CD8-positive, alpha-beta T cell (primary cell): ENCODE measurements at places on chromosomes 2 and 18.

DNA sequence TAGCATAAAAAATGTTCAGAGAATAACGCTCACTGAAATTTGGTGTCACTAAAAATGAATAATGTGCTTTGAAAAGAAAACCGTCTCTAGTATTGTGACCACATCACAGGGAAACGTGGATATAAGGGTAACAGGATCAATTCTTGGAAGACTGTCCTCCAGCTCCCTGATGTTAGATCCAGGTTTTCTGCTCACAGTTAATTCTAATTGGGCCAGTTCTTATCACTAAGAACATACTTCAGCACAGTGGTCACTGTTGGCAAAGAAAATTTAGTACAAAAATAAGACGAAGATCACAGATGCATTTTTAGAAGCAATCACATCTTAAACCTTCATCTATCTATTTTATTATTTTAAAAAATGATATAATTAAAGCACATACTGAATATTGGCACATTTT lies 57.0 kb upstream of the CD226 start:
- no peak for DNase-seq

DNA sequence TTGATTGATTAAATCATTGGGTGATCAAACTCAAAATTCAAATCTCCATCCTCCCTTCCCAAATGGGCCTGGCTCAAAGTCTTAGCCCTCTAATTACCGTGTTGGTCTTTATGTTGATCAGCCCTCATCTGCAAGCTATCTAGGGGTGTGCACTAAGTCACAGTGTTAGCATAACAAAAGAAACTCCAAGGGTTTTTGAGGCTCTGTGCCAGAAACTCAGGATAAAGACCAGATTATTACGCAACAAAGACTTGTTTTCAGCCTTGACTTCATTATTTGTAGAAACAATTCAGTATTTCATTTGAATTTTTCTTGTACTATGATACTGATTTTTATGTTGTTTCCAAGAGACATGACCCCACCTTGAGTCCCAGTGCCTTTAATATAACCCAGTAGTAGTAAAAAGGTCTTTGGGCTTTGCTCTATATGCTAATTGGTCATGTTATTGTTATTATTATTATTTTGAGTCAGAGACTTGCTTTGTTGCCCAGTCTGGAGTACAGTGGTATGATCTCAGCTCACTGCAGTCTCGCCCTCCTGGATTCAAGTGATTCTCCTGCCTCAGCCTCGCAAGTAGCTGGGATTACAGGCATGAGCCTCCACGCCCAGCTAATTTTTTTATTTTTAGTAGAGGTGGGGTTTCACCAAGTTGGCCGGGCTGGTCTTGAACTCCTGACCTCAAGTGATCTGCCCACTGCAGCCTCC lies 13.9 kb downstream of the PSMD14 start:
- no peak for DNase-seq

- DNase-seq: no peak
Observed at GRCh38 chr2:168962636-168963035, 61.5 kb downstream of the G6PC2 start.

DNA sequence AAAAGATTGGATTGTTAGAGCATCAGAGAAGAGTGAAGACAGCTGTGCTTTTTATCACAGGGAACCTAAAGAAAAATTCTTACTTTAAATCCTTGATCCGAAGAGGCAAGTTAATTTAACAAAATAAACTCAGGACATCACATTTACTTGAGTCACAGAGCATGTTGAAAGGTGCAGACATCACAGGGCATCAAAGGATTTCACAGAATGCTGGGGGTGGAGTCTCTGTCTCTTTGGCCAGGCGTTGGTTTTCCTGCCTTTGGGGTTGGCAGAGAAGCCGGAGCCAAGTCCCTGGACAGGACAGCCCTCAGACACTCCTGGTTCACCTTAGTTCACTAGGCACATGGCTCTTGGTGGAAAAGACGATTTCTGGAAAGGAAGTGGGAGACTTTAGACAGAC lies 56.3 kb downstream of the SH3RF3 start:
- no peak for DNase-seq

GRCh38 chr2:160932960-160933359 lies 227.3 kb upstream of the TANK start:
- no peak for DNase-seq

DNA sequence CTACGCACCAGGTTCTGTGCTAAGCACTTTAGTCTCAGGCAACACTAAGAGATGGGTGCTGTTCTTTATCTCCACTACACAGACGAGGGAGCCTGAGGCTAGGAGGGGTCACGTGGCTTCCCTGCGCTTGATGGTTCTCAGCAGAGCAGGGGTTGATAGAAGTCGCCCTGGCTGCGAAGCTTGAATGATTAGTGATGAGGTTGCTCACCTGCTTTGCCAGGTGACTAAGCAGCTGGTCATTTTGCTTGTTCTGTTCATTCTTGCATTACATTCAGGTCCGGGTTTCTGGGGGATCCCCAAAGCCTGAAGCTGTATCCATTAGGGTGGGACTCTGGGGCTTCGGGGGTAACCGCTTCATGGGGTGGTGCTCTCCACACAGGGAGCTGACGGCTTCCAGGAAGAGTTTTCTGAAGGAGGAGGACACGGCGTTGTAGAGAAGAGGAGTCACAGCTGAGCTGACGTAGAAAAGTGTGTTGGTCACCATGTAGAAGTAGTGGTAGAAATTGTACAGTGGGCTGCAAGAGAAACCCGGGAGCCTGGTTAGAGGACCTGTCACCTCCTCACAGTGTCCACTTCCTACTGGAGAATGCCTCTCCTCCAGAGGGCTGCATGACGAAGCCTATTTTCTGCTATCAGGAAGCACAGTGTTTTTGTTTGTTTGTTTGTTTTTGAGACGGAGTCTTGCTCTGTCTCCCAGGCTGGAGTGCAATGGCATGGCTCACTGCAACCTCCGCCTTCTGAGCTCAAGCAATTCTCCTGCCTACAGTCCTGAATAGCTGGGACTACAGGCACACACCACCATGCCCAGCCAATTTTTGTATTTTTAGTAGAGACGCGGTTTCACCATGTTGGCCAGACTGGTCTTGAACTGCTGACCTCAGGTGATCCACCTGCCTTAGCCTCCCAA lies 11.5 kb downstream of the NTSR2 start:
- DNase-seq: no peak

GRCh38 chr2:111537078-111537655 lies 346.8 kb downstream of the ANAPC1 start:
- DNase-seq: peak; percentile 14

GRCh38 chr2:15577071-15577735 lies 14.5 kb upstream of the DDX1 start:
- peak; percentile 74 for DNase-seq

DNA sequence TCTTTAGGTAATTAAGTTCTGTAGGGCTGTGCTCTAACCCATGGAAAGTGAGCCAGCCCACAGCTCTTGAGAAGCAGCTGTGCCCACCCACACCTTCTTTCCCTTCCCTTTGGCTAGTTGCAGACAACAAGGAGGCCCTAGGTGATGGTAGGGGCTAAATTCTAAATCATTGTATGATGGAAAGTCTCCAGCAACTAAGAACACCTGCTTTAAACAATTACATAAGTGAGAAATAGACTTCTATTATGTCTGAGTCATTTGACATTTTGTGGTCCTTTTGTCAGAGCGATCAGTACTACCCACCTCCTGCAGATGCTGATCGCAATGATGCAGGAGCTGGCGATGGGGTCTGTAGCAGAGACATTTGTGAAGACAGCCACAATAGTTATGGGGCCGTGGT lies 79.6 kb downstream of the TEX51 start:
- DNase-seq: no peak

DNA sequence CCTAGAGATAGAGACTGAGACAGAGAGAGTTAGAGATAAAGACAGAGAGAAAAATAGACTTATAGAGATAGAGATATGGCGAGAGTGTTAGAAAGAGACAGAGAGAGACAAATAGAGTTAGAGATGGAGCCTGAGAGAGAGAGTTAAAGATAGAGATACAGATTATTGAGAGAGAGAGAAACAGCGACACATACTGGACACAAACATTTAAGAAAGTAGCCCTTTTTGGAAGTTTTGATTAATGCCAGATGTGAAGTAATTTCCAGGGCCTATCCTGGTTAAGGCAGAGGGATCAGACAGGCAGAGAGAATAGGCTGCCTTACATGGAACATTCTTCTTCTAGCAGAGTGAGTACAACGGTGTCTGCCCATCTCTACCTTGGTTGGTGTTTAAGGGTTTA lies 311.6 kb upstream of the CDH7 start:
- no peak for DNase-seq

GRCh38 chr2:239193401-239193811 lies 207.4 kb downstream of the HDAC4 start:
- no peak for DNase-seq

GRCh38 chr2:227000123-227000522 lies 163.9 kb downstream of the COL4A4 start:
- DNase-seq: no peak

DNA sequence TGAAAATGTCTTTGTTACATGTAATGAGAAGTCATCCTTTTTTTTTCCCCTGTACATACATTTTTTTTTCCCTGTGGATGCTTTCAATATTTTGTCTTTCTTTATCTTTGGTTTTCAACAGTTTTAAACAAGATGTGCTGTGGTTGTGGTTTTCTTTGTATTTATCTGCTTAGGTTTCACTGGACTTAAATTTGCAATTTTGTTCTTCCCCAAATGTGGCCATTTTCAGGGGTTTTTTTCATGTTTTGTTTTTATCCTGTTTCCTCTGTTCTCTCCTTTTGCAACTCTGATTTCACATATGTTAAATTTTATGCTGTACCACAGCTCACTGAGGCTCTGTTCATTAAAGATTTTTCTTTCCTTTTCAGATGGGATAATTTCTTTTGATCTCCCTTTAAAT lies 41.7 kb downstream of the GALNT1 start:
- no peak for DNase-seq

DNA sequence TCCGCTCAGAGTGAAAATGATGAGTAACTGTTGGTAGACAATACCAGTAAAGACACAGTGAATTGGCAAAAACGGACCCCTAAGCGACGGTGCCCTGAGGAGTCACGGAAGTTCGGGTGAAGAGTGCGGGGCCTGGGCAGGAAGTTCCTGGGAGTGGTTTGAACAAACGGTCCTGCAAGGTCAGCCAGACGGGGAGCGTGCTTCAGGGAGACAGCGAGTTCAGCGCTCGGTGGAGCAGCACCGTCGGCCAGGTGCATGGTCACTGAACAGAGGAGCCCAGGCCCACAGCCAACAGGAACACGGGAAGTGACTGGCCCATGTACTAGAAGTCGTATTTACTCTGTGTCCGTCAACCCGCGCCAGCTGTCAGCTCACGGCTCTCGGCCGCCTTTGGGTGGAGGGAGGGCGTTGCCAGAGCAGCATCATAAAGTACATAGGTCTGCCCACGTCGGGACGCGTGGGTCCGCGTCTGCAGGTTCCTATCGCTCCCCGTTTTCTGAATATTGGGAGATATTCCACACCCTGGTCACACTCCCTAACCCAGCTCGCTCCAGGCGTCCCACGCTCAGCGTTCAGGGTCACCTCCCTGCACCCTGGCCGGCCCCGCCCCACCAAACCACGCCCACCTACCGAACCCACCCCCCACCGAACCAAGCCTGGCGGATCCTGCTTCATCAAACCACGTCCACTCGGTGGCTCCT lies 75.6 kb upstream of the UXS1 start:
- peak; percentile 56 for DNase-seq

DNA sequence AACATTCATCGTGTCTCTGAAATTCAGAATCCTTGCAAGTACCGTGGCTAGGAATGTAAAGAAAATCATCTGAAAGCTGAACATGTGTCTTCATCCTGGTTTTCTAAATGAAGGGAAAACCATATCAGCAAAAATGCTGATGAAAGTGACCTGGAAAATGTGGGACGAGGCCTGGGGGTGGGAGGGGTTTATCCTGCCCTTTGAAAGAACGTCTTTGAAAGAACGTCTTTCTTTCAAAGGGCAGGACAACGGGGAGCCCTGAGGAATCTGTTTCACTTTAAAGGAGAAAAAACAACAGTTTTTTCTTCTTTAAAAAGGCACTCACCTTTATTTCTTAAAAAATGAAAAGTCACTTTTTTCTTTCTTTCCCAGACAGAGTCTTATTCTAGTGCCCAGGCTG lies 185.2 kb downstream of the ALPK2 start:
- DNase-seq: no peak

- no peak for DNase-seq
Observed at GRCh38 chr2:1812926-1813325, 68.6 kb upstream of the PXDN start.

DNA sequence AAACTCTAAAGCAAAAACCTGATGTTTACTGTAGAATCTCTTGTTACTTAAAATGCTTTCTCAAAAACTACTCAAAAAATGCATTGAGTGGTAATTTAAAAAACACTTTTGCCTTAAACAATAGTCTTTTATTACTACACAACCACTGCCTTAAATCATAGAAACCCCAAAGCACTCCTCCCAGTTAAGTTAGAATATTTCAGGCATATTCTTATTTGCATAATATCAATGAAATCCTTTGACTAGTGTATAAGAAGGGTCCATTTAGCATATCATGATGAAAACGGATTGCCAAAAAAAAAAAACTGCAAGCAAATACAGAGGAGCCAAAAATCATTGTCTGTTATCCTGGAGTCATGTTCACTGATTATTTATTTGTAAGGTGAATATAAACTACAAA lies 119.2 kb downstream of the PTPRM start:
- DNase-seq: no peak

- DNase-seq: no peak
Observed at GRCh38 chr2:178227187-178227586, 32.9 kb downstream of the OSBPL6 start.

GRCh38 chr2:237430861-237431260 lies 16.9 kb upstream of the COL6A3 start:
- DNase-seq: no peak

GRCh38 chr2:203869223-203870042 lies 1.9 kb downstream of the CTLA4 start:
- peak; percentile 23 for DNase-seq

DNA sequence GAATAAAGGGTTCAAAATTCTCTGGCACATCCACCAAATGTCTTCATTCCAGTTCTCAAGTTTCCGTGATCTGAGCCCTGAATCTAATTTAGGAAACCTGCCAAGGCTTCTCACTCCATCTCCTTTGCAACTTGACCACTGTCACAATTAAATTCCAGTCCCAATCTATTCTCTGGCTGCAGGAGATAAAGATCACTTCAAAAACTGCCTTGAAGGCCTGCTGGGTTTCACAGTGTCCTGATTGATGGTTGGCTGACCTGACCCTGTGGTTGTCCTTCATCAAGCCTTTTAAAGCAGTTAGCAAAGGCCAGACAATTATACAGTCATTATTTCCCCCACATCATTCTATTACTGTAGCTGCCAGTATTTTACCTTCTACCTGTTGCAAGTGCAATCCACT lies 60.3 kb upstream of the DNAJC10 start:
- DNase-seq: no peak

GRCh38 chr2:2827046-2827636 lies 496.1 kb upstream of the MYT1L start:
- no peak for DNase-seq

GRCh38 chr2:238967031-238967977 lies 119.4 kb downstream of the TWIST2 start:
- no peak for DNase-seq

- no peak for DNase-seq
Observed at GRCh38 chr2:240611601-240612210, 13.6 kb upstream of the GPR35 start.
